ENCODE measurements at places on chromosomes 12 and 14.

DNA sequence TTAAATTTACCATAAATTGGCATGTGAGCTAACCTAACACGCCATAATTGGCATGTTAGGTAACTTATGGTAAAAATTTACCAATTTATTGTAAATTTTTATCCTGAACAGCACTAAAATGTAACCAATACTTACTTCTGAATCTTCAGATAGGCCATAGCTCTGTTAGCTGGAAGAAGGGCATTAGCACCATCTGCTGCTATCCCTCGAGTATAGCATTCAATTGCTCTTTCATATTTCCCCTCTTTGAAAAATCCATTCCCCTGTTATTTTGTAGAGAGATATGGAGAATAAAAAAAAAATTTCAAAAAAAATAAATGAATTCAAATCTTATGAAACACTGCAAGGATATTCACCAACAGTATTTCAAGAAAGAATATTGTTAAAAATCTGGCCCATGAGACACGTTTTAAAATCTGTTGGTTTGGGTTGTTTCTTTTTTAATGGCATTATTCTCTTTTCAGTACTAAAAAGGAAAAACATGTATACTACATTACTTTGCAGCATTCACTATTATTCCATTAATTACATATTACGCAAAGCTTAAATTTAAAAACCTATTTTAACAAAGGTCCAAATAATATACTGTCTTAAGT lies 19.1 kb downstream of the RPAP3 start:
- peak; percentile 14 for DNase-seq

DNA sequence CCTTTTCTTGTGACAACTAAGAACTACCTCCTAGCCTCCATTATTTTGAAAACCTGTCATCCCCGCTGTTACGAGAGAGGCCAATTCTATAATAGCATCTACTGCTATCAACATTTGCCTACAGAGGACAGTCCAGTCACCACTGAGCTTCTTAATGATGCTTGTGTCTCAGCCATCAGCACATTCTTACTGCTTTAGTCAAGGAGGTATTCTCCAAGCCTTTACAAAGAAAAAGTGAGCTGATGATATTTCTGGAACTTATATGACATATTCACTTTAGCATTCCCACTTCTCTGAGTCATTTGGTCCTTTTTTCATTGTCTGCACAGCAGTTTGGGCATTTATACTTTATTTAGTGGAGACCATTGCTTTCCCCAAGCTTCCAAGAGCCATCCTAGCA lies 497.7 kb upstream of the RPL10L start:
- no peak for DNase-seq

DNA sequence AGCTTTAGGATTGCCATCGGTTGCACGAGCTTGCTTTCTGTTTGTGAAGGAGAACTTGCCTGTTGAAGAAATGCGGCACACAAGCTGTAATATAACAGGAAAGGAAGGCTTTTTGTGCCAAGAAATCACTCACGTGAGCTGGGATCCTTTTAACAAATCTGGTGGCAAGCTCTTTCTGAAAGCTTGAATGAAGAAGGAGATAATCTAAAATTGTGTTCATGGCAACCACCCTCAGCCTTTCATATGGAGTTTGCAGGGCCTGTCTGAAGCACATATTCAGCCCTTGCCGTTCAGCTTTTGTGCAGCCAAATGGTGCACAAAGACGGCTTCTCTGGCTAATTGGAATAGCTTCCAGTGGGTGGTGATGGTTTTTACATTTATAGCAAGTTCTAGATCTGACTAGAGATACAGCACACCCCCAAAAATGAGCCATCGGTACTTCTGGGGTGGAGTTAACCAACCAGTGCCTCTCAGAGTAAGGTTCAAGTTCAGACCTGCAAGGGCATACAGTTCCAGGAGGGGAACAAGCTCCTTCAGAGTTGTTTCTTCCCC lies 107.4 kb downstream of the AEBP2 start:
- no peak for DNase-seq

DNA sequence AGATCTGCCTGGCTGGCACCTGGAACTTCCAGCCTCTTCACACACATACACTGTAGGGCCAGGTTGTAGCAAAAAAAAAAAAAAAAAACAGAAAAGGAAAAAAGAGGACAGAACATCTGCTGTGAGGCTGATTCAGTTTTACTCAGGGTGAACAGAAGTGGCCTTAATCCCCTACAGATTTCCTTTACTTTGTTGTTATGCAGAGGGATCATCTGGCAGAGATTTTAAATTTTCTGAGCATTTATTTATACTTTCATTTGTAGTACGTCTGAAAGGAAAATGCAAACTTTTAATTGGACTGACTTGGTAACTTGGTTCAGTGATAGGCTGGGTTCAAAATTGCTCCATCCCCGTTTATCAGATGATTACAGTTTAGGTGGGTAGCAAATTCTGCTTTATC lies 50.8 kb upstream of the PRICKLE1 start:
- DNase-seq, result no peak

GRCh38 chr12:105588106-105588505 lies 257.6 kb downstream of the C12orf75 start:
- no peak for DNase-seq

Data from cerebellum (tissue), 4 donors.